ENCODE measurements at places on chromosomes 12 and 14.

DNA sequence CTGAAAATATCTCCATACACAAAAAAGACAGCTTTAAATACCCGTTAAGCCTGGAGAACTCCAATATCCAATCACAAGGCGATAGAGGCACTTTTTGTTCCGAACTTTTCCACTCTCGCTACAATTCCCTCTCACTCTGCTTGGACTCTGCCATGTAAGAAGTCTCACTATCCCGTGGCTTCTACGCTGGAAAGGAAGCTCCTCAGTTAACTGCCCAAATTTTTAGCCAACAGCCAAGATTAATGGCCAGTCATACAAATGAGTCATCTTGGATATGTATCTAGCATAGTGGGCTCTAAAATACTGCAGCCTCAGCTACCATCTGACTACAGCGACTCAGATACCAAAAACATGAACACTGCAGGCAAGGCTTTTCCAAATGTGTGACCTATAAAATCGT is 45.5 kb upstream of the RERGL start:
- peak; percentile 2 for DNase-seq

GRCh38 chr14:87894920-87895319 is 98.1 kb downstream of the GALC start:
- DNase-seq, result no peak

- no peak for DNase-seq
Measured at GRCh38 chr14:71557351-71557750, 374.9 kb upstream of the RGS6 start.

DNA sequence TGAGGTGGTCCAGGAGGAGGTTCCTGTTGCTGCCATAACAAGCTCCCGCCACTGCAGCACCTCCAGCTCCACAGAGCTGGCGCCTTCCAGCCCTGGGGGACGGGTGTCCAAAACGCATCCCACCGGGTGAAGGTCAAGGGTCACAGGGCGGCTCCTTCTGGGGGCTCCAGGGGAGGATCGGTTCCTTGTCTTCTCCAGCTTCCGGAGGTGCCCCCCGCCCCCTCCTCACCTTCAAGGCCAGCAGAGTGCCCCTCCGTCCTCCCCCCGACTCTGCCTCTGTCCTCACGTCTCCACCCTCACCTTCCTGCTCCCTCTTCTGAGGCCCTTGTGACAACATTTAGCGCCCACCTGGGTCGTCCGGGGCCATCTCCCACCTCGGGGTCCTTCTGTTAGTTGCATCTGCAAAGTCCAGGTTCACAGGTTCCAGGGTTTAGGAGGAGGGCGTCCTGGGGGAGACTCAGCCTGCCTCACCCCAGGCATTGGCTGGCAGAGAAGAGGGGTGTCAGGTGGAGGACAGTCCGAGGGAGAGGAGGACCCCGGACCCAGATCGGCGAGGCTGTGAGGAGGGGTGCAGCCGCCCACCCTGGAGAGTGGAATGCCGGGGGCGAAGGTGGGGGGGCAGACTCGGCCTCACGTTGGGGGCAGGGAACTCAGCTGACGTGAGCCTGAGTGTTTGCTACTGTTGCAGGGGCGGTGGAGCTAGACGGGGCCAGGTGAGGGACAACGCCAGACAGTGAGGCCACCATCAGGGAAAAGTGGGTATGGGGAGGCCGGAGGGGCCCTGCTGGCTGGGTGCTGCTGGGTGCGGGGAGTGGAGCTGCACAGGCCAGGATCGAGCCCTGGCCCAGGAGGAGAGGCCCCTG is 205.5 kb upstream of the C14orf180 start:
- no peak for DNase-seq

DNA sequence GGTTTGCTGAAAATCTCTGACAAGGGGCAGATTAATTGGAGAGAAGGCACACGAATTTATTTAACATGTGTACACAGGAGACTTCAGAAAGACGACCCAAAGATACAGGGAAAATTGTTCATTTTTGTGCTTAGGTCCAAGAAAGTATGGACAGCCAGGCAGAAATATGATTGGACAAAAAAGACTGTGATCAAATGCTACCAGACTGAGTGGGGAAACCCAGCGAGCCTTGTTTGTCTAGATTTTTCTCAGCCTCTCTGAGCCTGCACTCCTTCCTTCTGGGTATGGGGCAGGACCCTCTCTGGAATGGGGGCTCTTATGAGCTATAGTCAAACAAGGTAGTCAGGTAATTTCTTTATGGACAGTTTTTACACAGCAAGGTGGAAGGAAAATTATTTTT is 10.4 kb upstream of the CIPC start:
- no peak for DNase-seq

DNA sequence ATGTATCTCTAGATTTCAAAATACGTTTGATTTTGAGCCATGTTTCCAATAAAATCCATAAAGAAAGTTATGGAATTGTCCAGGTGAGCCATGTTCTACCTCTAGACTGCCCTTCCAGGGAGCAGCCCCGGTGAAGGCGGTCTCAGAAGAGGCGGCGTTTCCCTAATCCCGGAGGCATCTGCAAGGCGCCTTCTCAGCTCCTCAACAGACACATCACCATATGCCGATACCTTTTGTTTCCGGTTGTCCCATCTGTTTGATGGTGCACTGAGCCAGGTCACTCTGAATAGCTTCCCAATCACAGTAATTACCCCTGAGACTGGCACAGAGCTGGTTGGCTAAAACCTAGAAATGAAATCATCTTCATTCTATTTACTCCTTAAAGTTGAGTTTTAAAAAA is 305.5 kb upstream of the FKBP4 start:
- DNase-seq, result no peak

GRCh38 chr14:81161749-81162148 is 59.0 kb downstream of the GTF2A1 start:
- no peak for DNase-seq

GRCh38 chr12:52988898-52989297 is 17.4 kb upstream of the EIF4B start:
- DNase-seq, result no peak

DNA sequence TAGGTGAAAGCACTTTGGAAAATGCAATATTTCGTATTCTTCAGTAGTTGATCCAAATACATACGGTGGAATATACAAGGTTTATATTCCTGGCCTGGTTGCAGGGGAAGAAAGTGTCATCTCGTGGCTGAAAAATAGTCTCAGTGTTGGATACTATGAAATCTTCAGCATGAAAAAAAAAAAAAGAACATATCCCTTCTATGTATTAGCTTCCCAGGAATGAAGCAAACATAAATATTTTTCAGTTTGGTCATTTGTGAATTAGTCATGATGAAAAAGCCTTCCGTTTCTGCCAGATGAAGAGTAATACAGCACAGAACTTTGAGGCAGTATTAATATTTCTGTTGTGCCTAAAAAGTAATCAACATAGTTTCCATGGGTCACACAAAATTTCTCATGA is 36.7 kb downstream of the FLRT2 start:
- peak; percentile 69 for DNase-seq

DNA sequence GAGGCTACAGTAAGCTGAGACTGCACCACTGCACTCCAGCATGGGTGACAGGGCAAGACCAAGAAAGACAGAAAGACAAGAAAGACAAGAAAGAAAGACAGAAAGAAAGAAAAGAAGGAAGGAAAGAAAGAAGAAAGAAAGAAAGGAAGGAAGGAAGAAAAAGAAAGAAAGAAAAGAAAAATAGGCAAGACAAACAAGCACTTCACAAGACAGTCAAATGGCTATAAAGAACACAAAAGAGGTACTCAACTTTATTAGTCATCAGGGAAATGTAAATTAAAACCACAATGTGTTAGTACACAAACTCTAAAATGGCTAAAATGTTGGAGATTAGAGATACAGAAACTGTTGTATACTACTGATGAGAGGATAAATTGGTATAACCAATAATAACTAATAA is 6.6 kb downstream of the ATXN3 start:
- DNase-seq, result no peak

- DNase-seq, result peak; percentile 79
Measured at GRCh38 chr12:51341251-51342007, 5.0 kb downstream of the CELA1 start.

GRCh38 chr14:32252030-32252670 is 49.1 kb upstream of the RNU6-8 start:
- peak; percentile 75 for DNase-seq

DNA sequence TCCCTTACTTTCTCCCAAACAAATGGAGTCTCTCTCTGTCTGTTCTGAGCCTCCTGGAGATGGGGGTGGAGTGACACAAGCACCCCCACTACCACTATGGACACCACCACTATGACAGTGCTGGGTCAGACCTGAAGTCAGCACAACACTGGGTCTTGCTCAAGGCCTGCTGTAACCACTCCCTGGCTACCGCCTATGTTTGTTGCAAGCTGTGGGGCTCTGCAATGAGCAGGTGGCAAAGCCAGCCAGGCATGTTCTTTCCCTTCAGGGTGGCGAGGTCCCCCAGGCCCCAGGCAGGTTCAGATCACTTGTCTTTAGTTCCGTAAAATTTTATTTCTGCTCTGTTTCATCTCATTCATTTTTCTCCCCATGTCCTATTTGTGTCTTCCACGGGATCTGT is 349.8 kb downstream of the TMEM121 start:
- no peak for DNase-seq

- DNase-seq, result no peak
Measured at GRCh38 chr12:108477055-108477880, 37.8 kb upstream of the FICD start.

DNA sequence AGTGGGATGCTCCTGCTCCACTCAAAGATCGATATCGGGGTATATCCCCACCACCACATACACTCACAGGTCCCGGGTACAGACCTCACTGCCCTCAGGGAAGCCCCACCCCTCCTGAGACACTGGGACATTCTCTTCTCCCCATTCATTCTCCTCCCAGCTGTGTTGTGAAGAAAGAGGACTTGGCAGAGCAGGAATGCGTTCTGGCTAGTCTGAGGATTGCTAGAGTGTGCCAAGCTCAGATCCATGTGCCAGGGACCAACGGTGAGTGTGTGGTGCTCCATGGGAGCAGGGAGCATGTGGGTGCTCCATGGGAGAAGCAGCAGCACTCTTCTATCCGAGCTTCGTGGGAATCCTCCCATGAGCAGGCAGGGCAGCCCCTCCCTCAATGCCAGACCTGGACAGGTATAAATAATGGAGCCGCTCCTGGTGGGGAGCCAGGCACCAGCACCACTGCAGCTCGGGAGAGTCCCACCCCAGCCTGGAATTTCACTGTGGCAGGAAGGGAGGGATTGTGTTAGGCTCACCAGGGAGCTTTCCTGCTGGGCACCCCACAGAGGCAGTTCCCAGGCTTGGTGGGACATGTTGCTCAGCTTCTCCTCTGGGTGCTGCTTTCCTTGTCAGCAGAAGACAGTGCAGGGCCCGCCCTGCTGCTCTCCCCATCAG is 2.3 kb upstream of the KRT5 start:
- DNase-seq, result peak; percentile 39

- DNase-seq, result no peak
Measured at GRCh38 chr12:79299447-79300198, 391.1 kb downstream of the PAWR start.

- no peak for DNase-seq
Measured at GRCh38 chr12:57535764-57536596, 11.0 kb downstream of the DCTN2 start.

- no peak for DNase-seq
Measured at GRCh38 chr12:116323406-116324386, 46.2 kb upstream of the MED13L start.

- no peak for DNase-seq
Measured at GRCh38 chr14:68000511-68000910, 180.9 kb downstream of the RAD51B start.

- DNase-seq, result no peak
Measured at GRCh38 chr12:104643819-104644669, 187.3 kb downstream of the CHST11 start.

- no peak for DNase-seq
Measured at GRCh38 chr14:33362934-33363333, 424.3 kb downstream of the NPAS3 start.

- DNase-seq, result no peak
Measured at GRCh38 chr12:2940564-2940963, 18.6 kb upstream of the TEAD4 start.

GRCh38 chr14:69118305-69118704 is 34.6 kb downstream of the DCAF5 start:
- no peak for DNase-seq

GRCh38 chr14:104765517-104765916 is 12.6 kb downstream of the SIVA1 start:
- no peak for DNase-seq

DNA sequence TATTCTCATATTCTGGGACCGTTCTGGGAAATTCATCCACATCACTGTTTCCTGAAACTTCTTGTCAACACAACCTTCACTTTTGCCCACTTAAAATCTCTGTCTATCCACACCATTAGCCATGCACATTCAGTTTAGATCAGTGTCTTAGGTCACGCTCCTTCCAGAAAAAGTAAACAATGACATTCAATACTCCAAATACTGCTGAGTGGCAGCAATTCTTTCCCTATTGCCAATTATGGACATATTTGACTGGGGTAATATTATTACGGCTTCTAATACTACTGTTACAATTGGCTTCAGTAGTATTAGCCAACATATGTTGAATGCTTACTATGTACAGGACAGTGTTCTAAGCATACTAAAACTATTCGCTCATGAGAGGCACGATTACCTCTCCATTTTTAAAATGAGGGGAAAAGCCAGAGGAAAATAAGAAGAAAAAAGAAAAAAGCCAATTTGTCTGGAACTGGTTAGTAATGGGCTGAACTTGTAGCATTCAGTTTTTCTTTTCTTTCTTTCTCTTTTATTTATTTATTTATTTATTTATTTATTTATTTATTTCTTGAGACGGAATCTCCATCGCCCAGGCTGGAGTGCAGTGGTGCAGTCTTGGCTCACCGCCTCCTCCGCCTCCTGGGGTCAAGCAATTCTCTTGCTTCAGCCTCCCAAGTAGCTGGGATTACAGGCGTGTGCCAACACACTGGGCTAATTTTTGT is 23.4 kb downstream of the LTBR start:
- no peak for DNase-seq

DNA sequence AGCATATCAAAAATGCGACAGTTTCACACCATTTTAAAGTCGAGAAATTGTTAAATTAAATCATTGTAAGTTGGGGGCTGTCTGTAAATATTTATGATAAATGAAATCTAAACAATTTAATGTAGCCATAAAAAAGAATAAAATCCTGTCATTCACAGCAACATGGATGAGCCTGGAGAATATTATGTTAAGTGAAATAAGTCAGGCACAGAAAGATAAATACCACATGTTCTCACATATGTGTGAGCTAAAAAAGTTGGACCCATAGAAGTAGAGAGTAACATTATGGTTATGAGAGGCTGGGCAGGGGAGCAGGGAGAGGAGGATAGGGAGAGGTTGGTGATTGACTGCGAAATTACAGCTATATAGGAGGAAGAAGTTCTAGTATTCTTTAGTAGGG is 135.9 kb downstream of the GARIN6 start:
- no peak for DNase-seq

DNA sequence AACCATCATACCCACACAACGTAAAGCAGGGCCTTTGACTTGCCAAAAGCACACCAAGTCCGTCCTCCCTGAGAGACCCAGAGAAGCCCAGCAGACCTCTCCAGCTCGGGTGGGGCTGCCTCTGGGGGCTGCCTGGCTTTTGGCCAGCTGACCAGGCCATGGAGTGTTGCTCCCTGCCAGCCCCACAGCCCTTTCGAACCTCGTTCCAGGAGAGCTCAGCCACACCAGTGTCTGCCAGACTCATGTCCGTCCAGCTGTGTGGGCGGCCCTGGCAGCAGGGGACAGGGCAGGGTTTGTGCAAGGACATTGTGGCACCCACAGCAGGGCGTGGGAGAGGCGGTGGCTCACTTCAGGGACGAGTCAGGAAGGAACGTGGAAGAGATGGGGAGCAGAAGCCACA is 22.6 kb upstream of the IRF2BPL start:
- DNase-seq, result no peak
